ENCODE measurements at places on chromosomes 11 and 22. TPM values are rescaled to one million over a fixed set of nuclear protein-coding genes. Genes with fewer than 3 reads are reported as not detected.

OR52J3 gene
- not detected for total RNA-seq

GRCh38 chr22:19064354-19065054 is 57.7 kb downstream of the DGCR2 start:
- no peak for DNase-seq
- H3K27ac ChIP-seq, result no peak overlapping the region
- H3K4me3 ChIP-seq, result no peak overlapping the region
- peaks cover 16% of the 10 kb centered on the region for H3K4me1 ChIP-seq
- peaks cover under 1% of the 10 kb centered on the region for H3K36me3 ChIP-seq
- no peaks in the 10 kb centered on the region for H3K27me3 ChIP-seq

GRCh38 chr11:131840545-131840944 is 470.1 kb downstream of the NTM start:
- H3K4me1 ChIP-seq, result no peaks in the 10 kb centered on the region
- H3K36me3 ChIP-seq, result no peaks in the 10 kb centered on the region
- DNase-seq, result no peak
- no peaks in the 10 kb centered on the region for H3K27me3 ChIP-seq

HORMAD2 gene
- total RNA-seq, result not detected

GRCh38 chr11:123316003-123316402 is 114.1 kb upstream of the GRAMD1B start:
- no peaks in the 10 kb centered on the region for H3K36me3 ChIP-seq
- no peak for DNase-seq
- no peaks in the 10 kb centered on the region for H3K27me3 ChIP-seq
- no peak overlapping the region for H3K4me3 ChIP-seq

PARVG gene
- total RNA-seq, result 6.3 TPM

TRIM51 gene
- not detected for total RNA-seq

EEF1G gene
- total RNA-seq, result 1,351 TPM

DNA sequence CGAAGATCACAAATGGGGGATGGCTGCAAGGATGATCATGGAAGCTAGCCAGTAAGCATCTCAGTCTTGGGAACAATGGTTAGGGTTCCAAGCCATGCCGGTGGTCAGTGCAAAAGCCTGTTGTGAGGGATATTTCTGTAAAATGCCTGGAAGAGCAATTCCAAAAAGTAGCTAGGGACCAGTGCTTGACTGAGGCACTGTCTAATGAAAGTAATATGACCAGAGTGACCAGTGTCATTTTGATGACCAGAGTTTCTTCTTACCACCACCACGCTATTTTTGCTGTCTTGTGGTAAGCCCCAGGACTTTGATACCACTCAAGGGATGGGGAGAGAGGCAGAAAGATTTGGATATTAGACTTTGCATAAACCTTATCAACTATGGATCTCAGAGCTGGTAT is 18.4 kb downstream of the GDPD4 start:
- no peak overlapping the region for H3K4me3 ChIP-seq
- H3K36me3 ChIP-seq, result no peaks in the 10 kb centered on the region
- H3K27me3 ChIP-seq, result no peaks in the 10 kb centered on the region
- no peaks in the 10 kb centered on the region for H3K4me1 ChIP-seq
- no peak overlapping the region for H3K27ac ChIP-seq

- H3K27ac ChIP-seq, result no peak within 1 kb of the TSS
- no peaks in the 10 kb centered on the region for H3K27me3 ChIP-seq
- DNase-seq, result no peak
- H3K36me3 ChIP-seq, result no peaks in the 10 kb centered on the region
- peaks cover 65% of the 10 kb centered on the region for H3K4me1 ChIP-seq
Observed at GRCh38 chr11:67415501-67416304, at the start of gene CARNS1. Gene CARNS1 (plus strand): TSS chr11:67415678. CDS start chr11:67416200, 522 bp downstream.

SLC6A5 gene
- not detected for total RNA-seq

DNA sequence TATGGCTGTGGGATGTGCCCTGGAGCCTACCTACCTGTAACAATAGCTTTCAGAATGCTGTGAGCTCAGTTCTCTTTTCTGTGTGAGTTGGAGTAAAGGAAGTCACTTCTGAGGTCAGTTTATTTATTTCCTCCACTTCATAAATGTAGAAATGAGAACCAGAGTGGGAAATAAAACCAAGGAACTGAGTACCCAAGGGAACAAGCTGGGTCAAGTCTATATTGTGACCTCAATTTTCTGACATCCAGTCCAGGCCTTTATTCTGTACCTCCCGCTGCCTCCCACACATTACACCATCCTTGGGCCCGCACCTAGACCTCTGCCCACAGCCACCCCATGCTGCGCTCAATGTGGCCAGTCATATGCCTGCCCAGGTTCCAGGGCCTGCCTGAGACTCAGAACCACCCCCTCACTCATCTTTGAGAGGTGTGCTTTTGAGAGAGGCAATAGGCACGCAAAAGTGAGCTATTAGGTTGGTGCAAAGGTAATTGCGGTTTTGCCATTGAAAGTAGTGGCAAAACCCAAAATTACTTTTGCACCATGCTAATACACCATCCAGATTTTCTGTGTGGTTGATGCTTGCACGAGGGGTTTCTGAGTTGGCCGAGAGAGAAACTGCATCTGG is 9.8 kb downstream of the MS4A6E start:
- H3K27me3 ChIP-seq, result no peaks in the 10 kb centered on the region
- no peak overlapping the region for H3K27ac ChIP-seq
- no peak for DNase-seq
- no peaks in the 10 kb centered on the region for H3K4me1 ChIP-seq
- H3K36me3 ChIP-seq, result no peaks in the 10 kb centered on the region

GRCh38 chr22:47284822-47285221 is 522.4 kb downstream of the TBC1D22A start:
- no peak for DNase-seq
- H3K36me3 ChIP-seq, result no peaks in the 10 kb centered on the region
- H3K27ac ChIP-seq, result no peak overlapping the region
- no peak overlapping the region for H3K4me3 ChIP-seq
- no peaks in the 10 kb centered on the region for H3K27me3 ChIP-seq
- H3K4me1 ChIP-seq, result no peaks in the 10 kb centered on the region

GRCh38 chr22:46054091-46055073 is 77.4 kb upstream of the WNT7B start:
- H3K27ac ChIP-seq, result peak overlapping the region; percentile 97
- peaks cover 67% of the 10 kb centered on the region for H3K4me1 ChIP-seq
- peak overlapping the region; percentile 89 for H3K4me3 ChIP-seq
- DNase-seq, result peak; percentile 89
- H3K36me3 ChIP-seq, result no peaks in the 10 kb centered on the region
- no peaks in the 10 kb centered on the region for H3K27me3 ChIP-seq

ALKBH3 gene
- total RNA-seq, result not detected

GRCh38 chr11:68890490-68891231 is 13.0 kb downstream of the MRPL21 start:
- no peak overlapping the region for H3K27ac ChIP-seq
- no peaks in the 10 kb centered on the region for H3K4me1 ChIP-seq
- no peak overlapping the region for H3K4me3 ChIP-seq
- peaks cover 32% of the 10 kb centered on the region for H3K36me3 ChIP-seq
- DNase-seq, result no peak

DNA sequence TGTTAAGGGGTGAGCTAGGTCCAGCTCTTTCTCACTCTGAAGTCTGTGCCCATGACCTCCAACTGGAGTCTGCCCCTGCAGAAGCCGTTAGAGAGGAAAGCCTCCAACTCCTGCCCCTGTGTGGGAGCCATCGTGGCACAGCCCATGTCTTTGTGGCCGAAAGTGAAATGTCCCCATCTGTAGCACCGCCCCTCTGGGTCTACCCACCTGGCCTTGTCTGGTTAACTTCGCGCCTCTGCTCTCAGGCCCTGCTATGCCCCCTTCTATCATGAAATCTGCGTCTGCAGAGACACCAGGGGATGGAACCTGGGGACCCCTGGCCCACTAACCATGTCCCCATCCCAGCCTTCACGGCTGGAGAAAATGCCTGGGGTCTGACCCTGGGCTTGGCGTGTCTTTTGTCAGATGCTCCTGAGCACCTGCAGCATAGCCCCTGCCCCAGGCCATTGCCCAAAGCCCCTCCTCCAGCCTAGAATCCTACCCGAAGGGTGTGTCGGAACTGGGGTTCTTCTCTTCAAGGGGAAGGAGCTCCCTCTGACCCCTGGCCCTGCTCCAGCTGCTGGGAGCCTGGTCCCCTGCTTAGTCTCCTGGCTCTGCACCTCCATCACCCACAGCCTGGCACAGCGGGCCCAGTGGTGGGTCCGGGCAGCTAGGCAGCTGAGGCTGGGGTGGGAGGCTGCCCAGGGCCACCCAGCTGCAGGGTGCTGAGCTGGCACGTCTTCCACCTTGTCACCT is 35.8 kb upstream of the HMOX1 start:
- no peak overlapping the region for H3K4me3 ChIP-seq
- H3K27me3 ChIP-seq, result no peaks in the 10 kb centered on the region
- H3K36me3 ChIP-seq, result no peaks in the 10 kb centered on the region
- no peak for DNase-seq
- no peak overlapping the region for H3K27ac ChIP-seq
- peaks cover 18% of the 10 kb centered on the region for H3K4me1 ChIP-seq

- no peaks in the 10 kb centered on the region for H3K36me3 ChIP-seq
- no peaks in the 10 kb centered on the region for H3K27me3 ChIP-seq
- no peak overlapping the region for H3K4me3 ChIP-seq
Observed at GRCh38 chr11:22928207-22928917, 68.1 kb upstream of the CCDC179 start.

XKR3 gene
- not detected for total RNA-seq

- no peaks in the 10 kb centered on the region for H3K27me3 ChIP-seq
- no peaks in the 10 kb centered on the region for H3K36me3 ChIP-seq
- H3K4me1 ChIP-seq, result no peaks in the 10 kb centered on the region
- H3K27ac ChIP-seq, result no peak within 1 kb of the TSS
Observed at GRCh38 chr11:57536947-57537619, at the start of gene SMTNL1. Gene SMTNL1 (plus strand): TSS chr11:57537595. CDS start chr11:57542643, 5,048 bp downstream.

CRYBB1 gene
- total RNA-seq, result 0.22 TPM

DNA sequence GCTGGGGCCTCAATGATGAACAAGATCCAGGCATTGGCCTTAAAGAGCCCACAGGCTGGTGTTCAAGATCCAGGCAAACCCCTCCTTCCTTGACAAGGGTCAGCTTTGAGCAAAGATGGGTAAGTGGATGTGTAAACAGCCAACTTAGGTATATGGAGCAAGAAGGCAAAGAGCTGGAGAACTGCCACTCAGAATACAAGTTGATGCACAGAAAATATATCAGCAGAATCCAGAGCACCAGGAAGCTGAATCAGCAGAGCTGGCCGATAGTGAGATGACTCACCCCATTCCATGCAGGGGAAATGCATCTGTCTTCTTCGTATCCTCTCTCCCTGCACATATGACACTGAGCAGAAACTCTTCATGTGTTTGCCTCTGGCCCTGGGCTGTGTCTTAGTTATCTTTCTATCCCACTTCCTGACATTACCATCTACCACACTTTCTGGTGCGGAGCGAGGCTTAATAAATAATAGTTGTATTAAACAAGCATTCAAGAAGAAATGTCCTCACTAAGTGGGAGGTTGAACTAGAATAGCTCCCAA is 57.8 kb downstream of the ENDOD1 start:
- H3K27ac ChIP-seq, result no peak overlapping the region
- no peaks in the 10 kb centered on the region for H3K36me3 ChIP-seq

DNA sequence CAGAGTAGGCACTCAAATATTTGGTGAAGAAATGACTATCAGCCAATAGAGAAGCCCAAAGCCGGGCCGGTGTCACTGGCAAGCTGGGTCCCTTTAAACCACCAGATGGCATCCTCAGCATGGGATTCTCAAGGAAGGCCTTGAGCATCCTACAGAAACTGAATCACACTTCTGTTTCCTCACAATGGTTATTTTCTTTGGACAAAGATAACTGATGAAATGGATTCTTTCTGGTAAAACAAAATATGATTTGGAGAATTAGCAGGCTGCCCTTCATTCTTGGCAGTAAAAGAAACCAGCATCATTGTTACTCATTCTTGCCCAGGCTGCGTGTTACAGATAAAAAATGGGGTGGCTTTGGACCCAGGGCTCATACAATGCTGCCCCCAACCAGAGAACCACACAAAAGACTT is 30.3 kb upstream of the ASPHD2 start:
- peak overlapping the region; percentile 30 for H3K27ac ChIP-seq
- H3K36me3 ChIP-seq, result no peaks in the 10 kb centered on the region
- H3K27me3 ChIP-seq, result no peaks in the 10 kb centered on the region
- H3K4me1 ChIP-seq, result peaks cover 10% of the 10 kb centered on the region
- no peak overlapping the region for H3K4me3 ChIP-seq
- DNase-seq, result peak; percentile 90

- no peaks in the 10 kb centered on the region for H3K36me3 ChIP-seq
- H3K27me3 ChIP-seq, result no peaks in the 10 kb centered on the region
- no peak overlapping the region for H3K4me3 ChIP-seq
Observed at GRCh38 chr11:69209421-69210309, 53.9 kb downstream of the SMIM38 start.

- H3K27ac ChIP-seq, result no peak overlapping the region
- no peak overlapping the region for H3K4me3 ChIP-seq
- DNase-seq, result peak; percentile 68
- no peaks in the 10 kb centered on the region for H3K36me3 ChIP-seq
- no peaks in the 10 kb centered on the region for H3K4me1 ChIP-seq
- H3K27me3 ChIP-seq, result no peaks in the 10 kb centered on the region
Observed at GRCh38 chr11:14300661-14301304, 58.2 kb downstream of the RRAS2 start.

- no peaks in the 10 kb centered on the region for H3K36me3 ChIP-seq
- DNase-seq, result no peak
- H3K27ac ChIP-seq, result no peak overlapping the region
- no peaks in the 10 kb centered on the region for H3K27me3 ChIP-seq
- H3K4me3 ChIP-seq, result no peak overlapping the region
Observed at GRCh38 chr11:1499261-1499890, 12.8 kb upstream of the MOB2 start.

DNA sequence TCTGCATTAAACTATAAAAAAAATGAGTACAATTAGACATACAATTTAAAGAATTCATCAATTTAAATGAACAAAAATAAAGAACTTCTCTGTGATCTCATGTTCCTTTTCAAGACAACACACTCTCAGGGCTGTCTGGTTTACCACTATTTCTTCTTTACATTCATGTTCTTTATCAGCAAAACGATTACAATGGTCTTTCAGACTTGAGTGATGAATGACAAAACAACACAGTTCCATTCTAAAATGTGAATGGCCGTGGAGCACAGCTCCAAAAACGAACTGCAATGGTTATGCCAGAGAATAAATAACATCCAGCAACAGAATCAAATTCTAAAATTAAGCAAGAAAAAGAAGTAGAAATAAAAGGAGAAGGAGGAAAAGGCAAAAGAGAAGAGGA is 113.1 kb downstream of the CADM1 start:
- H3K4me3 ChIP-seq, result no peak overlapping the region
- H3K27ac ChIP-seq, result no peak overlapping the region
- no peaks in the 10 kb centered on the region for H3K27me3 ChIP-seq
- no peaks in the 10 kb centered on the region for H3K4me1 ChIP-seq
- no peak for DNase-seq
- no peaks in the 10 kb centered on the region for H3K36me3 ChIP-seq

MB gene
- total RNA-seq, result not detected

CALCA gene
- not detected for total RNA-seq

DNA sequence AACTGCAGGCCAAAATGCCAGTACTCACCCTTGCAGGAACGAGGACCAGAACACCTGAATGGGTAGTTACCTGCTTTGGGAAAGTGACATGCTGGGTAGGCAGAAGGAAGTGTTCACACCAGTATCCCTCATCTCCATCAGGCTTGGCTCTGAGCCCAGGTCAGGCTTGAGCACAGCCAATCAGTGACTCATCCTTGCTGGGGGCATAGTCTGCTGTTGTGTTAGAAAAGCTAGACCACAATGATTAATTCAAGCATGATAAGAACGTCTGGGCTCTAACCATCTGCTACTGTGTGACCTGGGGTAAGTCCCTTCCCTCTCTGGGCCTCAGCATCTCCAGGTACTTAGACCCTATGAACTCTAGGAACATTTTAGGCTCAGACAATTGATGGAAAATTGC is 450.4 kb downstream of the MIAT start:
- no peaks in the 10 kb centered on the region for H3K4me1 ChIP-seq
- H3K36me3 ChIP-seq, result no peaks in the 10 kb centered on the region
- H3K4me3 ChIP-seq, result no peak overlapping the region
- no peak for DNase-seq
- H3K27ac ChIP-seq, result no peak overlapping the region

NCF4 gene
- total RNA-seq, result 116 TPM

OR4C45 gene
- total RNA-seq, result not detected
